ENCODE measurements at places on chromosomes 16 and 17. TPM values are rescaled to one million over a fixed set of nuclear protein-coding genes. Genes with fewer than 3 reads are reported as not detected.

- no peaks in the 10 kb centered on the region for H3K27me3 ChIP-seq
- H3K4me1 ChIP-seq = peaks cover 5% of the 10 kb centered on the region
- no peak overlapping the region for H3K27ac ChIP-seq
- no peak for DNase-seq
These were observed 44.1 kb downstream of the COG7 start for GRCh38 chr16:23408823-23409298.

DNA sequence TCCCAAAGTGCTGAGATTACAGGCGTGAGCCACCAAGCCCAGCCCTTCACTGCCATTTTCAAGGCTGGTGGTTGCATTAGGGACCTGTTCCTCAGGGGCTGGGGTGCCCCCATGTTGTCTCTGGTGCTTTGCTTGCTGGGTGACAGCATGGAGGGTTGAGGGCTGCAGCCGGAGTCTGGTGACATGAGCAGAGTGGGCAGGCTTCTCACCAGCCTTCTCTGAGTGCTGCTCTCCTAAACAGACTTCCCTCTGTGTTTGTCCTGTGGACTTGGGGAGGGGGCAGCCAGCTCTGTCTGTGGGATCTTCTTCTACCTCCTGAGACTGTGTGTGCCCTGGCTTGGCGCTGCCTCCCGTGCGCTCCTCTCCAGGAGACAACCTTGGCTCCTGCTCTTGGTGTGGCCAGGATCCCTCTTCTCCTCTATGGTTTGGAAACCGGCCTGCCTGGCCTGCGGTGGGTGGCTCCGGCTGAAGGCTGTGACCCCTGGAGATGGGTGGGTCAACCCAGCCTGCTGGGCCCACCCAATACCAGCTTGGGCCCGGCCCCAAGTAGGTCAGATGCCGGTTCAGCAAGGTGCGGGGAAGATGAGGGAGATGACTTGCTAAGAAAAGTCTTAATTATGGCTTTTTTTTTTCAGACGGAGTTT, 72.1 kb downstream of the PDPK1 start:
- H3K27ac ChIP-seq = no peak overlapping the region
- H3K4me1 ChIP-seq = peaks cover 2% of the 10 kb centered on the region
- DNase-seq = no peak
- H3K27me3 ChIP-seq = no peaks in the 10 kb centered on the region

GRCh38 chr17:47993031-47993564, 22.2 kb downstream of the CDK5RAP3 start:
- no peak overlapping the region for H3K27ac ChIP-seq
- peaks cover 35% of the 10 kb centered on the region for H3K4me1 ChIP-seq
- DNase-seq = no peak
- H3K27me3 ChIP-seq = peaks cover 3% of the 10 kb centered on the region
- no peaks in the 10 kb centered on the region for H3K36me3 ChIP-seq

DNA sequence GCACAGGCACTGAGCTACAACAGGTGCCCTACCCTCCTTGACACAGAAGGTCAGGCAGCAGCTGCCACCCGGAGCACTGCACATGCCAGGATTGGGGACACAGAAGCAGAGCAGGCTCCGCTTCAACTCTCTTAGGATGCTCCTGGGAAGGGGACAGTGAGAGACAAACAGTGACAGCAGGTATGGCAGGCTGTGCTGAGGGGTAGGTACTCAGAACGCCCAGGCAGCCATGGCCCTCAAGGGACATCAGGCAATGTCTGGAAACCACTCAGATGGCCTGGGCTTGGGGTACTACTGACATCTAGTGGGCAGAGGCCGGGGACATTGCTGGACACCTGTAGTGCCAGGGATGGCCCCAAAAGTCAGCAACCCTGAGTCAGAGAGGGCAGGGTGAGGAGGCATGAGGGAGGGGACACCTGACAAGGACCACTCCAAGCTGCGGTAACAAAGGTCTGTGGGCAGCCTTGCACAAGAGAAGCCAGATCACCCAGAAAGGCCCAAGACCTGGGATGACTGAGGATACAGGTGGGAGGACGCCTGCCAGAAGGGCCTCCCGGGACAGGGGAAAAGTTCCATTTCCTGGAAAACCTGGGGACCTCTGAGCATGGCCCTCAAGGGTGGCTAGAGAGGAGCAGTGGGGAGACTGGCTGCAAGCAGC, 21.2 kb downstream of the PEMT start:
- peaks cover 10% of the 10 kb centered on the region for H3K4me1 ChIP-seq
- no peaks in the 10 kb centered on the region for H3K36me3 ChIP-seq
- no peak overlapping the region for H3K4me3 ChIP-seq
- H3K27me3 ChIP-seq = no peaks in the 10 kb centered on the region
- no peak for DNase-seq

DNA sequence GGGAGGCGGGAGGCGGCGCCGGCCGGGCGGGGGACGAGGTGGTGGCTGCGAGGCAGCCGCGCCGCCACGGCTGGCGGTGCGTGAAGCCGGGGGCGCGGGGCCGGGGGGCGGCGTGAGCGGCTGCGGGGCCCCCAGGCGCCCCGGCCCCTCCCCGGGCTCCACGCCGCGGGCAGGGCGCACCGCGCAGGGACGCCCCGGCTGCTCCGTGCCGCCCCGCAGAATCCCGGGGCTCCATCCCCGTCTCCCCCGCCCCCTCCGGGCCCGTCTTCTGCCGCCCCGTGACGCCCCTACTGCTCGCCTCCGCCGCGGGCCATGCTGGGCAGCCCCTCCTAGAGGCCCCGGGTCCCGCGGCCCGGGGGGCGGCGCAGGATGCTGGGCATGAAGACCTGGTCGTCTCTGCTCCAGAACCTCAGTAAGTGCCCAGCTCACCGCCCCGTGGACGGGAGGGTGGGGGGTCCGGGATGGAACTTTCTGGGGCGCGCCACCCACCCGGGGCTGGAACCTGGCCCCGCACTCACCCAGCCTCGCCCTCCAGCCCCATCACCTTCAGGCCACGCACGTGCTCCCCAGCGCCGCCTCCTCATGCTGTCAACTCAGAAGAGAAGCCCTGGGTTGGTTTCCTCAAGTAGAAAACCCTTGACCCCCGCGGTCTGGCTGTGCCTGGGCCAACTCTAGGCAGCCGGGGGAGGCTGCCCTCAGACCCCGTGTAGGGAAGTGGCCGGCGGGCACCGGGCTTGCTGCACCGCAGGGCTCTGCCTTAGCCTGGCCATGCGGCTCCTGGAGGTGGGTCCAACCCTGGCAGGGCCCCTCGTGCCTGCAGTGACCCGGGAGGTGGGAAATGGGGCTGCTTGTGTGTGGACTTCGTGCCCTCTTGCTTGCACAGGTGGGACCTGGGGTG, 150.2 kb upstream of the GSE1 start:
- H3K27ac ChIP-seq = no peak overlapping the region
- H3K4me3 ChIP-seq = peak overlapping the region; percentile 41
- H3K36me3 ChIP-seq = peaks cover 2% of the 10 kb centered on the region
- peaks cover 58% of the 10 kb centered on the region for H3K4me1 ChIP-seq

DNA sequence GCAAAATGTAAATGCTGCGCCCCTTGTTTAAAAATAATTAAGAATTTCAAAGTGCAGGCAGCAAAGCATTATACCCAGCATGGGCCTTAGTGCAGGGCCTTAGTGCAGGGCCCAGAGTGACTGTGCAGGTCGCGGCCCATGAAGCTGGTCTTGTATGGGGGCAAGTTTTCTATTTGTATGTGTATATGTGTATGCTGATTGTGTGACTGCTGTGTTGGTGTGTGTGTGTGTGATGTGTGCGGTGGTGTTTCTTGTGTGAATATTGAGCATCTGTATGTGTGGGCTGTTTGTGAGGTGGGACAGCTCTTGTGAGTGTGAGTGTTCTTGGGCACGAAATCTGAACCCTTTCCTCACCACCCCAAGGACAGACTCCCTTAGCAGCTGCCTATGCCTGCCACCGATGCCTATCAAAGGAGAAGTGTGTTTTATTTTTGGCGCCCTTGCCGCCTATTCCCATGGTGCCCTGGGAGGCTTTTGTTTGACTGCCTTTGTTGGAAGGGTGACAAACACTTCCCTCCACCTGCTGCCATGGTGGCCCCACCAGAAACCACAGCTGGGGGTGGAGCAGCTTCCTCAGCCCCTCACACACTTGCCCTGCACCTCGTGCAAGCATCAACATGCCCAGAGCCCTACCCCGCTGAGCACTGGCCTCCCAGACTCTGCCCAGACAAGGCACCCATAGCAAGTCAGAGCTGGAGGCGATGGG, 18.0 kb downstream of the CCR7 start:
- H3K4me3 ChIP-seq = no peak overlapping the region
- DNase-seq = peak; percentile 37
- H3K36me3 ChIP-seq = no peaks in the 10 kb centered on the region
- no peaks in the 10 kb centered on the region for H3K27me3 ChIP-seq

GRCh38 chr17:16391451-16391850, 10.6 kb downstream of the UBB start:
- peaks cover 10% of the 10 kb centered on the region for H3K4me1 ChIP-seq
- H3K27me3 ChIP-seq = no peaks in the 10 kb centered on the region
- H3K27ac ChIP-seq = no peak overlapping the region
- no peaks in the 10 kb centered on the region for H3K36me3 ChIP-seq
- H3K4me3 ChIP-seq = no peak overlapping the region

DNA sequence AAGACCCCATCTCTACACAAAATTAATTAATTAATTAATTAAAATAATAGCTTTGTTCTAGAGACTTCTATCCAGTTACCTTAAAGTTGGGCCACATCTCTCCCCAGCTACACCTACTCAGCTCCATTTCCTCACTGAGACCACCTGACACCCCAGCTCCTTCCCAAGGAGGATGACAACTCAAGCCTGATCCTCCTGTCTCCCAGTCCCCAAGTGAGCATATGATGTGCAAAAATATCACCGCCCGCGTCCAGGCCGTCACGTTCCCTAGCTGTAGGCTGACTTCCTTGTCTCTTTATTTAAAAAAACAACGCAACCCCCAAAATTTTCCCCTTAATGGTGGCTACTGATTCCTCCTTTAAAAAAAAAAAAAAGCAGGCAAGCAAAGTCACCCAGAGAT, 120.2 kb upstream of the RCVRN start:
- H3K27ac ChIP-seq = no peak overlapping the region
- H3K36me3 ChIP-seq = no peaks in the 10 kb centered on the region
- H3K4me1 ChIP-seq = peaks cover 34% of the 10 kb centered on the region
- H3K27me3 ChIP-seq = no peaks in the 10 kb centered on the region

DNA sequence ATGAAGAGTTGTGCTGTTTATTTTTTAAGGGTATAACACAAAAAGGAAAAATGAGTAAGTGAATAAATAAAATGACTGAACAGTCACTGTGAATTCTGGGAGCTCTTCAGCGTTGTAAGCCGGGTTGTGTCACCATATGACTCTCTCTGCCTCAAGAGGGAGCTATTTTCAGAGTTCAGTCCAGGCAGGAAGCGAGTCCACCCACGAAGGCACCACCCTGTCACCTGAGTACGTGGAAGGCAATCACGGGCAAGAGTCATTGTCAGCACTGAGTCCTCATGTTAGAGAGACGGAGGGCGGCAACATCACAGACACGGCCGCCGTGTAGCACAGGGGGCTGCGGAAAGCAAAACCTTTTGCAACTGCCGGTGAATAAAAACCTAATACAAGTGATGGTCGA, 227.6 kb downstream of the UTP18 start:
- no peaks in the 10 kb centered on the region for H3K36me3 ChIP-seq
- no peak for DNase-seq
- H3K4me3 ChIP-seq = no peak overlapping the region
- peaks cover 8% of the 10 kb centered on the region for H3K27me3 ChIP-seq
- no peak overlapping the region for H3K27ac ChIP-seq

GRCh38 chr16:379183-379960, 2.4 kb downstream of the PGAP6 start:
- no peaks in the 10 kb centered on the region for H3K27me3 ChIP-seq
- H3K36me3 ChIP-seq = no peaks in the 10 kb centered on the region
- no peak for DNase-seq
- peaks cover 26% of the 10 kb centered on the region for H3K4me1 ChIP-seq
- H3K27ac ChIP-seq = no peak overlapping the region

DNA sequence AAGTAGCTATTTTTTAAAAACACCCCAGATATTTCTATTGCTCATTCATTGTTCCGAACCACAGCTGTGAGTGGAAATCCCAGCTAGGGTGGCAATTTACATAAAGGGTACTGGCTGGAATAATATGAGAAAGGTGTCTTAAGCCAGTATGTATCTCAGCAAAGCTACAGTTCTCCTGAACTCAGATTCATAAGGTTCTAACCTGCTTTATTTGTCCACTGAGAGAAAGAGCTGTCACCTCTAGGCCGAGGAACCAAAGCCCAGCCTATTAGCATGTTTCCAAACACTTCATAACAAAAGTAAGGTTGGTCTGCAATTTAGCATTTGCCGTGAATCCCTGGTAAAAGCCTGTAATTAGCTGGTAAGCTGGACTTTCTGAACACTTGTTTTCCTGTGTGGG, 57.0 kb upstream of the CLEC19A start:
- no peak for DNase-seq
- H3K4me3 ChIP-seq = no peak overlapping the region
- H3K27ac ChIP-seq = peak overlapping the region; percentile 84

DNA sequence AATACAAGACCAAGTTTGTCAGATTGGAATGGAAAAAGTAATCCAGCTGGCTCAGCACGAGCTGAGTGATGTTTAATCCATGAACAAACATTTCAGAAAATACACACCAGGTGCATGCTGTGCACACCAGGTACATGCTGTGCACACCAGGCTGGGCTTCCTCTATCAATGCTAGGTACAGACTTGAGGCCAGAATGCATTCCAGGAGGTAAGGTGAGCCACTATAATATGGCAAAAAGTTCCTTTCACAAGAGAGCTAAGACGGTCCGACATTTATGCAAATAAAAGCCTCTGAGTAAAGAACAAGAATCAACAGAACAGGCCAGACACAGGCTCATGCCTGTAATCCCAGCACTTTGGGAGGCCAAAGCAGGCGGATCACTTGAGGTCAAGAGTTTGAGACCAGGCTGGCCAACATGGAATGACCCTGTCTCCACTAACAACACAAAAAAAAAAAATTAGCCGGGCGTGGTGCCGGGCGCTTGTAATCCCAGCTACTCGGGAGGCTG, 128.2 kb downstream of the ZNF778 start:
- H3K27ac ChIP-seq = peak overlapping the region; percentile 85
- H3K36me3 ChIP-seq = no peaks in the 10 kb centered on the region
- H3K27me3 ChIP-seq = no peaks in the 10 kb centered on the region
- DNase-seq = no peak
- no peak overlapping the region for H3K4me3 ChIP-seq
- H3K4me1 ChIP-seq = peaks cover 38% of the 10 kb centered on the region

GRCh38 chr16:31088459-31089183, at the start of gene PRSS53:
PRSS53 (minus strand) TSS chr16:31088943; CDS start chr16:31088809, 134 bp downstream.
- H3K4me1 ChIP-seq = peaks cover 3% of the 10 kb centered on the region
- no peak for DNase-seq
- peaks cover 2% of the 10 kb centered on the region for H3K36me3 ChIP-seq
- H3K4me3 ChIP-seq = no peak within 1 kb of the TSS
- H3K27ac ChIP-seq = no peak within 1 kb of the TSS

GRCh38 chr17:41393294-41393693, 4.1 kb downstream of the KRT31 start:
- no peaks in the 10 kb centered on the region for H3K36me3 ChIP-seq
- no peaks in the 10 kb centered on the region for H3K27me3 ChIP-seq
- no peak overlapping the region for H3K27ac ChIP-seq
- H3K4me1 ChIP-seq = peaks cover 28% of the 10 kb centered on the region

GRCh38 chr16:55571191-55571897, 4.9 kb downstream of the CAPNS2 start:
- no peak overlapping the region for H3K27ac ChIP-seq
- no peaks in the 10 kb centered on the region for H3K27me3 ChIP-seq
- H3K36me3 ChIP-seq = peaks cover 16% of the 10 kb centered on the region
- no peak for DNase-seq
- H3K4me3 ChIP-seq = no peak overlapping the region

Gene RAPGEFL1
- total RNA-seq = 23.8 TPM

Gene COPZ2
- total RNA-seq = 30.7 TPM

Gene ABCC12
- total RNA-seq = not detected

Gene CCDC200
- total RNA-seq = not detected

Gene RRAD
- total RNA-seq = 2.7 TPM

Gene ACD
- total RNA-seq = 27.9 TPM
